ENCODE measurements at places on chromosomes 1 and 21.

DNA sequence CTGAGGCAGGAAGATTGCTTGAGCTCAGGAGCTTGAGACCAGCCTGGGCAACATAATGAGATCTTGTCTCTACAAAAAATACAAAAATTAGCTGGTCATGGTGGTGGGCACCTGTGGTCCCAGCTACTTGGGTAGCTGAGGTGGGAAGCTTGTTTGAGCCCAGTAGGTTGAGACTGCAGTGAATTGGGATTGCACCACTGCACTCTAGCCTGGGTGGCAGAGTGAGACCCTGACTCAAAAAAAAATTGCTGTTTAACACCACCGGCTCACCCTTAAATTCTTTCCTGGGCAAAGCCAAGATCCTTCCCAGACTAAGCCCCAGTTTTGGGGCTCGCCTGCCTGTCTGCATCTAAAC lies 6.6 kb upstream of the NSUN4 start:
- no peak for DNase-seq

DNA sequence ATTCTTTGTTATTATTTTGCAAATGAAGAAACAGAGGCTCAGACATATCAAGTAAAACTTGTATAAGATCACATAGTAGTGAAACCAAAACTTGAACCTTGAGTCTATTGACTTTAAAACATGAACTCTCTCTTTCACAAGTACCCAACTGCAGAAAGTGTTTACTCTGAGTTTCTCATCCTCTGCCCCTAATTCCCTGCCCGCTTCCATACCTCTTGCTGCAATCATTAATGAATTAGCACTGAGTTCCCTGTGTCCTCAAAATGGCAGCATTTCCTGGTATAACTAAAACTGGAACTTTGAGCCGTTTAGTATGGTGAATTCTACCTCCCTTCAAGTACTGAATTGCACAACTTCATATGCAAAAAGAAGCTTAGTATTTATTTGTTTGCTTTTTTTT lies 147.7 kb upstream of the DNAH14 start:
- peak; percentile 76 for DNase-seq

GRCh38 chr1:151133018-151133806 lies 13.2 kb downstream of the SEMA6C start:
- no peak for DNase-seq

DNA sequence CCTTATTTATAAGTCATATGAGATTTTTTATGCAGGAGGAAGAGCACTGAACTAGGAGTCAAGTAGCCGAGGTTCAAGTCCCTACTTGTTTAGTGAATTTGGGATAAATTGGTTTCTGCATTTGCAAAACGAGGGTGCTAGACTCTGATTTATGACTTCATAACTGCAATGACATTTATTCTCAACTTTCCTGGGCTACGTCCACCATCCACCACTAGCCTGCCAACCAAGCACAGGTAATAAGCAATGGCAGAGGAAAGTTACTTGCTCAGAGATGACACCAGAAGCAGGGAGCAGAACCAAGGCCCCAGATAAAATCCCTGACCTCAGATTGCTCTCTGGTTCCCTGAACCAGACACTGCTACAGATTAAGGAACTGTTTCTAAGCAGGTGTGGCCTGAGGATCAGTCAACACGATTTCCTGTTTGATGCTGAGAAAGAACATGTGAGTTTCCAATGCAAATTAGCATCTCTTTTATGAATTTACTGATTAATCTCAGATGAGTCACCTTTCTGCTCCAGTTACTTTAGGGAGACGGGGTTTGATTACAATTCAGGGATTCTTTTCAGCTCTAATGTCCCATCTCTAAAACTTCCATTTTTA lies 52.7 kb downstream of the PLPP3 start:
- DNase-seq = peak; percentile 79

DNA sequence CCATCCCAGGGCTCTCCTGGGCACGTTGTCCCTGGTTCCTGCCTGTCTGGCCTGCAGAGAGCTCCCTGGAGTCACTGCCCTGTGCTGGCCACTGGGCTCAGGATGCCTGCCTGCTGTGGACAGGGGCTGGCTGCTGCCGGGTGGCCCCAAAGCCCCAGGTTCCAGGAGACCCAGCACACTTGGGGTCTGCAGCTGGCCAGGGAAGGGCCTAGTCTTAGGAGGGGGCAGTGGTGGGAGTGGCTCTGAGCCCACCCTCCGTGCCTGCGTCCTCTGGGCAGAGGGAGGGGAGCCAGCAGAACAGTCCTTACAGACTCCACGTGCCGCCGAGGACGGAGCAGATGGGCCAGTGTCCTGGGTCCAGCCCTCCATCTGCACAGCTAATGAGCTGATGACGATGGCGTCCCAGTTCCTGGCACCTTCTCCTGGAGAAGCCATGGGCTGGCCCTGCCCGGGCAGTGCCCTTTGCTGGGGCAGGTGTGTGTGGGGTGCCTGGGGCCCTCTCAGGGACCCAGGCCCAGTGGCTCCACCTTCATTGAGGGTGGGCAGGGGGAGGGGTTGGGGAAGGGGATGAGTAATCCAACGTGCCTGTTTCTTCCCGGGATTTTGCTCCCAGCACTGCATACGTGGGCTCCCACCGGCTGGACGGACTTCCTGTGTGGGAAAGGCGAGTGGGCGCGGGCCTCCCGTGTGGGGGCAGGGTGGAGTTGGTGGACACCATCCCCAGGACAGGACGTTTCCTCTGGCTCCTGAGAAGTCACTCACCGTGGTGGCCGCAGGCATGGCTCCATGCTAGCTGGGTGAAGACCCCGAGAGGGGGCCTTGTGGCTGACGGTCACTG lies 6.8 kb upstream of the PLCH2 start:
- DNase-seq = no peak

DNA sequence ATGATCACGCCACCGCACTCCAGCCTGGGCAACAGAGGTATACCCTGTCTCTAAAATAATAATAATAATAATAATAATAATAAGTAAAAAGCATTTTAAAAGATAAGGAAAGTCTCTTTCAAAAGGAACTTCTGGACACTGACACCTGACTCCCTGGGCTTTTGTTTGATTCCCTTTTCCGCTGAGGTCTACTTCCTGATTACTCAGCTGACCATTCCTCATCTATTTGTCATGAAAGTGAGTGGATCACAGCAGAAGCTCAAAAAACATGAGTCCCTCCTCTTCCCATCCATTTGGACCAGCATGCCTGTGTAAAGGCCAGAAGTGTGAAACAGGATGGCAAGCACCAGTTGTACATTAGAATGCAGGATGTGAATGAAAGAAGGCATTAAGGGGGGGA lies 61.1 kb upstream of the FBXO28 start:
- no peak for DNase-seq

GRCh38 chr21:31665397-31665796 lies 5.9 kb downstream of the SOD1 start:
- DNase-seq = no peak

GRCh38 chr21:16865632-16866031 lies 647.2 kb upstream of the CXADR start:
- no peak for DNase-seq

DNA sequence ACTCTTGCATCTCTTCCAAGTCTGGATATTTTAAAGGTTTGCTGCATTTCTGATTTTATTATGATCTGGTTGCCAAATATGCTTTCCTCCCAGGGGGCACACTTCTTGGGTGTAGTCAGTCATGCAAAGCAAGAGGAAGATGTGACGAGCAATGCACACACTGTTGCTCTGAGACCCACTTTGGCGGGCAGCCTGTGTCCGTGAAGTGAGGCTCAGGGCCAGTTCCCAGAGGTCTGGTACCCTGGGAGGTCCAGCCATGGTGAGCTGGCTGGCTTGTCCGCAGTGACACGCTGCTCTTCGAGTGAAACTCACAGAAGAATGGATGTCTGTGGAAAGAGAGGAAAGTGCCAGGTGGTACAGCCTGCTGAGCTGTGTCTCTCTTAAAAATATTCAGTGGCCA lies 52.8 kb upstream of the EDN2 start:
- no peak for DNase-seq

- no peak for DNase-seq
Measured at GRCh38 chr1:64537942-64538341, 68.0 kb downstream of the CACHD1 start.

DNA sequence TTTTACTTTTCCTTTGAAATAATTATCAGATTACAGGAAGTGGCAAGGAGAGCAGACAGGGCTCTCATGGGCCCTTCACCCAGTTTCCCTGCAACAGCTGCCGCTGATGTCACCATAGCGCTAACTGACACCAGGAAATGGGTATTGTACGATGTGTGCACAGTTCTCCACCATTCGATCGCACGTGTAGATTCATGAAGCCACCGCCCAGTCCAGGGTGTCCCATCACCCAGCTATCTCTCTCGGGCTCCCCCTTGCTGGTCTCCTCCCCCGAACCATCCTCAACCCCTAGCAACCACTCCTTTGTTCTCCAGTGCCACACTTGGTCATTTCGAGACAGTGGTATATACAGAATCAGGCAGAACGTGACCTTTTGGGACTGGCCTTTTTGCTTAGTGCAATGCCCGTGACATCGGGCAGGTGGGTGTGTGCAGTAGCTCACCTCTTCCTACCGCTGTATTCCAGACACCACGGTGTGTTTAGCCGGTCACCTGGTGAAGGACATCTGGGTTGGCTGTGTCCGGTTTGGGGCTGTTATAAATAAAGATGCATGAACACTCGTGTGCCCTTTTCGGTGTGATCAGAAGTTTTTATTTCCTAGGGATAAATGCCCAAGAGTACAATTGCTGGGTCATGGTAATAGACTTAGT lies 118.4 kb downstream of the CRYAA start:
- DNase-seq = no peak

- no peak for DNase-seq
Measured at GRCh38 chr1:25899792-25900191, 6.4 kb downstream of the STMN1 start.

DNA sequence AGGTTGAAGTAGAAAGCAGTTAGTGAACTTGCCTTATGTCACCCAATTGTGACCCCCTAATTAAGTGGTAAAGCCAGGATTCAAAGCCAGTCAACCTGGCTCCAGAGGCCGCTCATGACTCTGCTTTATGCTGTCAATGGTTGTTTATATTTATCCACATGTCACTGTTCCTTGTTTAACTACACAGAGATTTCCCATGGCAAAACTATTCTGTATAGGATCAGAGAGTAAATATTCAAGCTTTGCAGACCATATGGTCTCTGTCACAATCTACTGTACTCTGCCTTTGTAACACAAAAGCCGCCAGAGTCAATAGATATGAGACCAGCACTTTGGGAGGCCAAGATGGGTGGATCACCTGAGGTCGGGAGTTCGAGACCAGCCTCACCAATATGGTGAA lies 371.7 kb upstream of the PTBP2 start:
- DNase-seq = no peak

DNA sequence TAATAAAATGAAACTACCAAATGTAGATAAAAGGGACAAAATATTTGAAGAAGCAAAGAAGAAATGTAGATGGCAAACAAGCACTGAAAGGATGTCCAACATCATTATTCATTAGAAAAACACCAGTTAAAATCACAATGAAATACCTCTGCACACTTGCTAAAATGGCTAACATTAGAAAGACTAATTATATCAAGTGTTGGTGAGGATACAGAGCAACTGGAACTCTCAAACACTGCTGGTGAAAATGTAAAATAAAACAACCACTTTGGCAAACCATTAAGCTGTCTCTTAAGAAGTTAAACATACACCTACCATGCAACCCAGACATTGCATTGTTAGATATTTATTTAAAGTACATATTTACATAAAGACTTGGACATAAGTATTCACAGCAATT lies 138.6 kb upstream of the FGGY start:
- DNase-seq = no peak

Data from MM.1S (cell line).